Stimulated activated CD4-positive, alpha-beta T cell treated with anti-CD3 and anti-CD28 coated beads, Interleukin-1b, Interleukin-23, amount 100 ng/mL, for 1 hour (primary cell): ENCODE measurements at places on chromosomes 2 and 18.

DNA sequence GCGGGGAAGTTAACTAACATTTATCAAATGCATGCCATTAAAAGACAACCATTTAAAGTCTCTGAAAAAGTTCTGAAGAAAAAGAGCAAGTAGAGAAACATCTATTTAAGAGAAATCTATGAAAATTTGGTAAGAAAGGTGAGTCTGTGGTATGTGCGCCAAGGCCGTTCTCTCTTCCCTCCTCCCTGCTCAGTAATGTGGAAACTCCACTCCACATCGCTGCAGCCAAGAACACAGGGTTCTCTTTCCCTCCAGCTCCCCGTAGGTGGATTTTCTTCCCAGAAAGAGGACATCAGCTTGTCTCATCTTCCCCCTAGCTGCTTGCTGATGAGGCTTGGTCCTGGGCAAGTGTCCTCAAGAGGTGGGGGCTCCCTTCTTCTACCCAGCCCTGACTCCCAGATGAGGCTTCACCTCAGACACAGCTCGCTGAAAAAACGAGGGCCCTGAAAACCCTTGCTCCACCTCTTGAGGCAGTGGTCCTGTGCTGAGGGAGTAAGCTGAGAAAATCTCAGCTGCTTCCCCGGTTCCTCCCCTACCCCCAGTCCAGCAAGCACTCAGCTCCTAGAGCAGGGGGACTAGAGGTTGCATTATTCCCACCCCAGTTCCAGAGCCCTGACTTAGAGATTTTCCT lies 45.8 kb upstream of the PTPRM start:
- no peak for DNase-seq

DNA sequence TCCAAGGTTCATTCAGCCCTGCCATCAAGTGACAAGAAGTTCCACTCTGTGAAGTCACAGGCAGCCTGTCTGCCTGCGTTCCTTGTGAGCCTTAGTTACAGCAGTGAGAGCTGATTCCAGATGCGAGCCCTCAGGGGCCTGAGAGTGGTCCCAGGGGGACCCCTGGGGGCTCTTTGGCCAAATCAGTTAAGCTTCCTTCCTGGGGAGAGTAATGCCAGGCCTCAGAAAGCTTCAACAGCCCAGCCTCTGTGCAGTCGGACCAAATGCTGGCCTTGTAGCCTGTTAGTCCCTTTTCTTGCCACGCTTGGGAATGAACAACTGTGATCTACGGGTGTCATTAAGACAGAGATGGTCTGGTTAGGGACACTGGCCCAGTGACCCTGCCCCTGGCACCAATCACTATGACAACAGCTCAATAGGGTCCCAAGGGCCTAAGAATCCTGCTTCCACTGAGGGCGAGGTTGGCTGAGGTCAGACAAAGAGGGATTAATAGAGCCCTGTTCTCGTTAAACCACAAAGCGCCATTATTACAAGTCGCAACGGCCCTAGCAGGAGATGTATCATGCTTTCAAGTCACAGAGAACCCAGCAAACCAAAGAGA lies 50.9 kb downstream of the HS1BP3 start:
- DNase-seq, result no peak

DNA sequence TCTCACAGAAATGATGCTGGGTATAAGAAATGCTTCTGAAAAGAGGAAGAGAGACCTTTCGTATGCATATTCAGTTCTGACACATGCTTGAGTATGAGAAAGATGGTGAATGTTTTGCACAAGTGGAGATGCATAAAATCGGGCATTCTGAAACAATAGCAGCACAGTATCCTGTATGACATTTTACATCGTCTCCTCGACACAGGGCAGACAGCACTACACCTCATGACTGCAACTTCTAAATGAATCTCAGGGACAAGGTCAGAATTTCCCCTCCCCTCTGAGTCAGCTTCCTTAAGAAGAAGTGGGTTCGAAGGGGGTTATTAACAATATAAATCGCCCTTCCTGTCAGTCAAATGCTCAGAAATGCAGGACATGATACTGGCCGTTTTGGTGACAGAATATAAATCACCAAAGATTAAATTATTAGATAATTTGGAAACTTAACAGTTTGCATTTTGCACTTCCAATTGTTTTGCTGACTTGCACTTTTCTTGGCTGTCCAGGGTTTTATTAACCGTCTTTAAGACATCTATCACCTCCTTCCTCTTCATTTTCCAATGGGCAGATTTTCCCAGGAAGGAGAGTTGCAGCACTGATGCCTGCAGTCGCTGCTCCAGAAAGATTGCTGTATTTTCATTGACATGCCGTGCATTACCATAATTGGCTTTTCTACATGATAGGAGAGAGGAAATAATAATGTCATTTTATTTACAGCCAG lies 57.2 kb downstream of the TSHZ1 start:
- no peak for DNase-seq

- DNase-seq, result no peak
Observed at GRCh38 chr2:207337234-207338219, 171.8 kb upstream of the KLF7 start.

DNA sequence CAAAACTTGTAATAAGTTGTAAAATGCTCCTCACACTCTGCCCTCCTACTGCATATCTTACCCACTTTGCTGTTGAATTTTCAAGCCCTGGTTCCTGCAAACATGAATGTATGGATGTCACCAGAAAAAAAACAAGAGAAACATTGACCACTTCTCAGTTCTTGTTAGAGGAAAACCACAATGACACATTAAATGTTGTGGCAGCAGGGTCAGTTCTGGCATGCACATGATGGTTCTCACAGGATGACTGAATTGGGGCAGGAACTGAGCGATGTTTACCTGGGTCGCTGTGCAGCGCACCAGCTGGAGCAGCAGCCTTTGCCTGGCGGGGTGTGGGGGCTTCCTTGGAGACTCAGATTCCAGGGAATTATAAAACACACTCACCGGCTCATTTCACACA lies 14.0 kb upstream of the PRKCE start:
- DNase-seq, result no peak

- DNase-seq, result no peak
Observed at GRCh38 chr2:26843041-26843440, 4.9 kb upstream of the DPYSL5 start.

- no peak for DNase-seq
Observed at GRCh38 chr2:11305338-11305737, 39.1 kb downstream of the ROCK2 start.

GRCh38 chr2:16798472-16798871 lies 132.8 kb upstream of the CYRIA start:
- no peak for DNase-seq

GRCh38 chr2:54560146-54560881 lies 104.2 kb downstream of the SPTBN1 start:
- no peak for DNase-seq

GRCh38 chr18:8786483-8787370 lies 81.4 kb downstream of the MTCL1 start:
- DNase-seq, result no peak

- DNase-seq, result no peak
Observed at GRCh38 chr2:157216286-157216965, 41.1 kb upstream of the GALNT5 start.

GRCh38 chr18:3747176-3747973 lies 297.4 kb downstream of the TGIF1 start:
- no peak for DNase-seq

DNA sequence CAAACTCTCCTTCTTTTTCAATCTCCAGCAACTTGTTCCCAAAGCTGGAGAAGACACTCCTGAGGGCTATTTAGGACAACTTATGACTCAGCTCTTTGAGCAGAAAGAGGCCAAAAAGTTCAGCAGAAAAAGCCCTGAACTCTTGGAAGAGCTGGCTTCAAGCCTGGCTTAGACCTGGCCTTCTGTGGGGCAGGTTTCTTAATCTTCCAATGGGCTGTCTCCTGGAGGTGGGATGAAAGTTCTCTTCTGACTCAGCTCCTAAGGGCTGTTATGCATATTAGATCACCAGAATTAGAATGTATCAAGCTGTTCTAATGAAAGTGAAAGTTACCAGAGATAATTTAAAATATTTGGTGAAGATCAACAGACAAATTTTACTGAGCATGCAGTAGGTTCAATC lies 129.4 kb downstream of the RAD51AP2 start:
- DNase-seq, result no peak

DNA sequence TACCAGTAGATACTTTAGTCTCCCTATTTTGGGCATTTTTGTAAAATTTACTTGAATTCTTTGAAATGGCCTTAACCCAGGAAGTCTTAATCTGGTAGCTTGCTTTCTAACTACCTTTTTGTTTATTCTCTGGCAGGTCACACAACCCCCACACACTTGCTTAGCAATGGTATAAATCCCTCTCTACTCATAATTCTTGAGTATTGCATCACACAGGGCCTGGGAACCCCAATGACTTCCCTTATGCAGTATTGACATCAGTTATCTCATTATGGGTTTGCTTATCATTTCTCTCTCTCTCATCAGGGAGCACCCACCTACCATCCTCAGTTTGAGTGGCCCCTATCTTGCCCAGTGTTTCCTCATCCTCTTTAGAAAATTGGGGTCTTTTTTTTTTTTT lies 207.1 kb downstream of the KCNS3 start:
- DNase-seq, result no peak

DNA sequence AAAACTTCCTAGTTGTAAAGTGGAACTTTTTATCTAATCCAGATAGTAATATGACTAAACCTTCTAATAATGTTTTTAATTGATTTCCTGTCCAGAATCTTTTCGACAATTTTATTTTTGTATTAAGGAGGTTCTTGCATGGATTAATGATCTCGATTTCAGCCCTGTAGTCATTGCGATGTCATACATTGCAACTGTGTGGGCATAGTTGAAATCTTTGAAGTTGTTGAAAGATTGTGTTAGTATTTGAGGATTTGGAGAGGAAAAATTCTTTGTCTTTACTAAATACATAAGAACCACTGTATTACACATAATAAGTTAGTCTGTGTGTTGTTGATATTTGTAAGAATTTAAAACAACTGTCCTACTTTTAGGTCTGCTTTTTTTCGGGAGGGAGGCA lies 31.1 kb downstream of the ACSL3 start:
- DNase-seq, result no peak

GRCh38 chr2:109726379-109727270 lies 67.5 kb upstream of the RGPD5 start:
- no peak for DNase-seq

DNA sequence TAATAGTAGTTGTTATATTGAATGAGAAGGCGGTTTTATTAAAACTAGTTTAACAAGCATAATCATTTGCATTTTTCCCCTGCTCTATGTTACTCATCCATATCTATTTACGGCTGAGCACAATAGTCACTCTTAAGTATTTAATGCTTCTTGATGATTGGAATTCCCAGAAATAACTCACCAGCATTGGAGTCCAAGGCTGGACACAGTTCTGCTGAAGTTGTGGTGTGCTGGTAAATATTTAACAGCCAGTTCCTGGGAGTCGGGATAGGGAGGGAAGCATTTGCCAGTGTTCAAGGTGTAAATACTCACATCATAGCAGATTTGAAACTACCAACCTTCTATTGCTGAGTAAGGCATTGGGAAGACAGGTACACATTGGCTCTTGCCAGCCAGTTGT lies 315.1 kb downstream of the MTX2 start:
- no peak for DNase-seq

DNA sequence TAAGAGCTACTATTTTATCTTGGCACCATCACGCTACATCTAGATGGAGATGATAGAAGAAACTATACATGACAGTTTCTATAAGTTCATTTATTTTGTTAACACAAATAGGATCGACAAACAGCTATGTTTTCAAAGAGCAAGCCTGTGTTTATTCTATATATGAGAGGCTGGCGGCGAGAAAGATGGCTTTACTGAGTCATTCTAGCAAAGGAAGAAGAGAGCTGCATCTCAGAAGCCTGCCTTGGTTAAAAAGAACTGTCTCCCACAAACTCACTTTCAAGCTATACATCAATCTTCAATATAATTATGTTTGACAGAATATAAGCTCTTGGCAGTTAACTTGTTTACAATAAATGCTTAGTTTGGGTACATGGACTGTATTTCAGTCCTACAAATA lies 13.0 kb downstream of the SATB2 start:
- no peak for DNase-seq

- no peak for DNase-seq
Observed at GRCh38 chr2:132751836-132752235, 81.8 kb upstream of the LYPD1 start.

- DNase-seq, result no peak
Observed at GRCh38 chr18:11791131-11791530, 60.1 kb upstream of the CHMP1B start.

DNA sequence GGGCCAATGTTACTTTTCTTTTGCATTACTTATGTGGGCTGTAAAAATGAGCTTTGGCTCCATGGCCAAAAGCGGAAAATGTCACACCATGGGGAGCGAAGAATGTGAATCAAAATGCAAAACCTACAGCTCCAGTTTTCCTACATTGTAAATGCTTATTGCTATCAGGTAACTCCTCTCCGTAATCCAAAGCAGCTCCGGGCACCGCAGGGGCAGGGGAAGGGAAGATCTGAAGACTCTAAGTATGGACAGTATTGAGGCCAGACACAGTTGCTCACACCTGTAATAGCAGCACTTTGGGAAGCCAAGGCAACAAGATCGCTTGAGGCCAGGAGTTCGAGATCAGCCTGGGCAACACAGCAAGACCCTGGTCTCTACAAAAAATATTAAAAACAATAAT lies 7.1 kb upstream of the AGFG1 start:
- no peak for DNase-seq

GRCh38 chr2:61439241-61440002 lies 31.5 kb downstream of the USP34 start:
- DNase-seq, result no peak
